ENCODE measurements at places on chromosomes 16 and 17. TPM values are rescaled to one million over a fixed set of nuclear protein-coding genes. Genes with fewer than 3 reads are reported as not detected.

ABCC11 gene
- 0.07 TPM for polyA plus RNA-seq

- no peak overlapping the region for H3K4me3 ChIP-seq
- H3K27ac ChIP-seq: no peak overlapping the region
- no peak for DNase-seq
- H3K36me3 ChIP-seq: no peaks in the 10 kb centered on the region
- peaks cover 5% of the 10 kb centered on the region for H3K4me1 ChIP-seq
- no peaks in the 10 kb centered on the region for H3K27me3 ChIP-seq
Observed at GRCh38 chr17:6497496-6498221, 53.4 kb downstream of the PIMREG start.

GRCh38 chr16:12195296-12195695, 218.8 kb downstream of the SNX29 start:
- no peak overlapping the region for H3K27ac ChIP-seq
- H3K4me1 ChIP-seq: no peaks in the 10 kb centered on the region
- DNase-seq: no peak
- no peak overlapping the region for H3K4me3 ChIP-seq
- no peaks in the 10 kb centered on the region for H3K27me3 ChIP-seq

- no peak for DNase-seq
- peak overlapping the region; percentile 92 for H3K4me3 ChIP-seq
- peaks cover 25% of the 10 kb centered on the region for H3K4me1 ChIP-seq
- H3K27ac ChIP-seq: peak overlapping the region; percentile 92
Observed at GRCh38 chr16:89722392-89723278, 1.3 kb downstream of the ZNF276 start.

GRCh38 chr17:12619459-12620199, 46.1 kb upstream of the MYOCD start:
- no peak overlapping the region for H3K4me3 ChIP-seq
- H3K27me3 ChIP-seq: 0 out of 2 replicates have a peak, but pooled peaks cover 5% of the 10 kb centered on the region
- DNase-seq: no peak
- no peaks in the 10 kb centered on the region for H3K4me1 ChIP-seq

GRCh38 chr17:31907342-31907962, 5.9 kb upstream of the UTP6 start:
- no peaks in the 10 kb centered on the region for H3K27me3 ChIP-seq
- H3K36me3 ChIP-seq: no peaks in the 10 kb centered on the region
- 0 out of 2 replicates have a peak, but pooled peaks cover 6% of the 10 kb centered on the region for H3K4me1 ChIP-seq
- H3K27ac ChIP-seq: peak overlapping the region; percentile 29

- peak overlapping the region; percentile 88 for H3K27ac ChIP-seq
- DNase-seq: peak; percentile 64
- peak overlapping the region; percentile 73 for H3K4me3 ChIP-seq
- H3K4me1 ChIP-seq: peaks cover 41% of the 10 kb centered on the region
- H3K27me3 ChIP-seq: no peaks in the 10 kb centered on the region
Observed at GRCh38 chr17:81515530-81516041, 3.0 kb upstream of the ACTG1 start.

- no peak for DNase-seq
- no peak overlapping the region for H3K4me3 ChIP-seq
- no peaks in the 10 kb centered on the region for H3K27me3 ChIP-seq
Observed at GRCh38 chr16:50878966-50879615, 137.2 kb downstream of the CYLD start.
